KBM-7 (cell line): ENCODE measurements at places on chromosomes 13 and 19.

- no peak for DNase-seq
These were observed at the start of gene GJB6 for GRCh38 chr13:20231839-20232555. GJB6 (minus strand) TSS chr13:20232319; CDS start chr13:20223480, 8,839 bp downstream.

DNA sequence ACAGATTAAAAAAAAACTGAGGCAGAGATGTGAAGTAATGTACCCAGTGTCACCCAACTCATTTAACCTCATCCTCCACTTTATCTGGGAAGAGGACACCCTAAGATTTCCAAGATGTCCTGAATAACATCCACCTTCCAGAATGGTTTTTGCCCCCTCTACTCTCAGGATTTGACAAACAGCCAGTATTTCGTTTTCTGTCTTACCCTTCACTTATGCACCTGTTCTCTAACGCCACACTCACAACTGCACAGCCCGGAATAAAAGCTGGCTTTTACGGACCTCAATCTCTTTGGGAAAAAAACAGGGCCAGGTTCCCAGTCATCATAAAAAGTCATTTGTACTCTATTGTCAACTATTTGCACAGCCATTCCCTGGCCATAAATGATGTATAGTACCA, 21.2 kb upstream of the CEACAM6 start:
- DNase-seq: no peak

GRCh38 chr13:82356667-82357410, 1525.4 kb downstream of the SLITRK1 start:
- DNase-seq: peak; percentile 41

DNA sequence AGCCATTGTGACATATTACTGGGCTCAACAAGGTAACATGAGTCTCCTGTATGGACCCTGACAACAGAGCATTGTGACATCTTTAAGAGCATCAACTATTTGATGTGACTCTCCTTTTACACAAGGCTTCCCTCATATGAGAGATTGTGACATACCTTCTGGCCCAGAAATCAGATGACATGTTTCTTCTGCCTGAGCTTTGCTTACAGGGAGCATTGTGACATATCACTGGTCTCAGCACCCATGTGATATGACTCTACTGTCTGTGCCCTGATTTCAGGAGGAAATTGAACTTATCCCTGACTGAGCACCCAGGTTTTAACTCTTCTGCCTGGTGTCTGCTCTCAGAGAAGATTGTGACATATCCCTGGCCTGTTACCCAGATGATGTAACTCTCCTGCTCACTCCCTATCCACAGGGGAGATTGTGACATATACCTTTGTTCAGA, 15.9 kb upstream of the ZNF681 start:
- DNase-seq: no peak

- no peak for DNase-seq
These were observed 81.6 kb downstream of the DACH1 start for GRCh38 chr13:71785361-71785760.

- DNase-seq: no peak
These were observed 74.5 kb upstream of the NBEA start for GRCh38 chr13:34867590-34867989.

GRCh38 chr13:103703246-103703645, 637.0 kb upstream of the SLC10A2 start:
- DNase-seq: no peak

- DNase-seq: peak; percentile 85
These were observed 1248.9 kb downstream of the SLITRK5 start for GRCh38 chr13:88919970-88920628.

GRCh38 chr13:111289251-111289650, 31.2 kb upstream of the TEX29 start:
- no peak for DNase-seq
